ENCODE measurements at places on chromosomes 2 and 18.

DNA sequence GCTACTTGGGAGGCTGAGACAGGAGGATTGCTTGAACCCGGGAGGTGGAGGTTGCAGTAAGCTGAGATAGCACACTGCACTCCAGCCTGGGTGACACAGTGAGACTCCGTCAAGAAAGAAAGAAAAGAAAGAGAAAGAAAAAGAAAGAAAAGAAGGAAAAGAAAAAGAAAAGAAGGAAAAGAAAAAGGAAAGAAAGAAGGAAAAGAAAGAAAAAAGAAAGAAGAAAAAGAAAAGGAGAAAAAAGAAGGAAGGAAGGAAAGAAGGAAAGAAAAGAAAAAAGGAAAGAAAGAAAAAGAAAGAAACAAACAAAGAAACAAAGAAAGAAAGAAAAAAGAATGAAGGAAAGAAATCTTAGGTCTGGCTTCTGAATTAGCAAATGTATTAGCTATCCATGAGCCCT is 150.4 kb downstream of the TMEM163 start:
- no peak for DNase-seq

GRCh38 chr2:126635736-126636135 is 20.2 kb upstream of the GYPC start:
- no peak for DNase-seq

GRCh38 chr2:238097988-238098871 is 1.9 kb upstream of the ESPNL start:
- DNase-seq: no peak

GRCh38 chr2:218230882-218231281 is 13.9 kb downstream of the ARPC2 start:
- DNase-seq: no peak

- DNase-seq: no peak
These were observed 33.0 kb downstream of the CYRIA start for GRCh38 chr2:16632598-16632997.

DNA sequence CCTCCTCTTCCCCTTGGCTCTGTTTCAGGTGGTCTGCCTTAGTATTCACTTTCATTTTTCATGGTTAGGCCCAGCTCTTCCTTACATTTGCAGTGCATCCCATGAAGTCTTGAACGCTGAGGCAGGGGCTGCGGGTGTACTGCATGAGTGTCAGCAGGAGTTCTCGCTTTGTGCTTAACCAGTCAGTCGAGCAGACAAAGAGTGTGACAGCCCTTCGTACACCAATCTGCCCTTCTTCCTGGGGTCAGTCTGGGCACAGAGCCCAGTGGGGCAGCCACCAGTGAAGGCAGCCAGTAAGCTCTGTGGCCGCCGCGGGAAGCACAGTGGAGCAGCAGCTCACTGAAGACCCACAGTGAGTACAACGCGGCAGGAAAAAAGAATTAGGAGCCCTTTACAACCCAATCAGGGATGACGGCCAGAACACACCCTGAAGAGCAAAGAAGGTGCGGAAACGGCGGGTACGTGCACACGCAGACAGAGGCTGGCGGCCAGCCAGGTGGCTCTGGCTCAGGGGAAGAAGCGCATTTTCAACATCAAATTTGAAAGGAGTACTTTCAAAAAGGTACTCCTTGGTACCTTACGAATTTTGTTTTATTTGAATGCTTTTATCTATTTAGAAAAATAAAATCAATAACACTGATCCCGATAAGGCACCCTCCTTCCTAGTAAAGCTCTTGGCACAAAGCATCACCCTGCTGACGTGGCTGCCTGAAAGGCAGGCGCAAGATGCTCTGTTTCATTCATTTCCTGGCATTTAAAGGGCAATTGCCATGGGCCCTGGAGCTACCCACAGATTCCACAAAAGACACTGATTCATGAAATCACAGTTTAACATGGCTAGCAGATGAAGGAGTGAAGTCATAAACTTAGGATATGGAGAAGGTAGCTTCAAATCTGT is 47.0 kb upstream of the SEMA4C start:
- DNase-seq: no peak

GRCh38 chr2:101569886-101570520 is 95.1 kb upstream of the RFX8 start:
- DNase-seq: no peak

DNA sequence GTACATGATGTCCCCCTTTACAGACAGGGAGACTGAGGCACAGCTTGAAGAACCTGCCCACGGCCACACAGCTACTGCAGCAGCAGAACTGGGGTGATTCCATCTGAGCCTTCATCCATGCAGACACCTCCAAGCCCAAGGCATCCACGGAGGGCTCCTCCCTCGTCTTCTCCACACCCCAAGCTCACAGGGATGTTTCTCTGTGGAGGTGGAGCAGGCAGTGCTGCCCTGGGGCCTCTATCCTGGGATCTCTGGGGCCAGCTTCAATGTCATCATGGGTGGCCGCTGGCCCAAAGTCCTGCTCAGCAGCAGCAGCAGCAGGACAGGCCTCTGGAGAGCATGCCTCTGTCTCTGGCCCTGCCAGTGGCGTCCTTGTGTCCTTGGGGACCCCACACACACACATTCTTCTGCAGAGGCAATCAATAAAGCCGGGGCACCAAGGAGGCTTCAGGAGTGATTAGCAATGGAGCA is 31.2 kb downstream of the ADI1 start:
- DNase-seq: no peak

DNA sequence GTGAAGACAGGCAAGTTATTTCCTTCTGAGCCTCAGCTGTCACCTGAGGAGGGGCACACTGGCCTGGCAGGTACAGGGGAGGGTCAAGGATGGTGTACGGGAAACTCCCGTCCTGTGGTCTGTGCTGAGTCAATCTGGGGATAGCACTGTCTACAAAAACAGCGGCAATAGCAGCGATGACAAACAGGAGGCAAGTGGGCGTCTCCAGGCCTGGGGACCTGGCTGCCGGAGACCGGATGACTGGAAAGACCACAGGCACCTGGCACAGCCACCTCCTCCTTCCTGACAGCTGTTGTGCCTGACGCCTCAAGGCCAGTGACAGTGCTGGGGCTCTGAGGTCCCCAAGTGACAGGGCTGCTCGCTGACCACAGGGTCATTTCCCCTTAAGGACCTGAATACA is 202.1 kb upstream of the HS6ST1 start:
- no peak for DNase-seq

GRCh38 chr2:163723348-163723747 is 12.5 kb downstream of the FIGN start:
- no peak for DNase-seq

DNA sequence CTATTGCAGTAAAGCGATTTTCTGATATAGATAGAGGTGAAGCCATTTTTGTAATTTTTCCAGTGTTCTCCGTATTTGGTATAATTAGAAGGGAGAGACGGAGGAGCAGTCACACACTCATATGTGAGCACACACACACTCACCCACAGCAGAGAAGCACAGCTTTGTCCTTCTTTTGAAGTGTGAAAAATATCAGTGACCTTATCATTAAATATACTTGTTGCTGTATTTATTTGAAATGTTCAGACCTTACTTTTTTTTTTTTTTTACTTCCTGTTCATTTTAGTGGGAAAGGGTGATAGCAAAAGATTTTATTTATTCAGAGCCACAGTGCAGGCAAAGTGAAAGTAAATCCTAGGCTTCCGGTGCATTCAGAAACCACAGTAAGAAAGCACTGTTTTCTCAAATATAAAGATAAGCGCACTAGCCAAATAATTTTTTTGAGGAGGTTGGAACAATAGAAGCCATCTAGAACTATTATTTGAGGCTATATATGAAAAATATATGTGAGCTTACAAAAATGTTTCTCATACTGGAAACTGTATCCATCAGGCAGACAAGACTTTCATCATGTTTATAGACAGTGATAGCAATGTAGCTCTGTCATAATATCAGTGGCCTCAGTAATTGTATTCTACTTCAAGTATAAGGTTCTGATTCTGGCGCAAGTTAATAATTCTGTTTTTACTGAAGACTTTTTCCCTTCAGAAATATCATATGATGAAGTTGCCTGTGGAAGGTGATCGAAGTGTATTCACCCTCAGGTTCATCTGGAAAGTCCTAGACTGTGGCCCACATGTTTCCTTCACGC is 37.2 kb downstream of the TSHZ1 start:
- DNase-seq: no peak

GRCh38 chr2:42895134-42895790 is 102.9 kb upstream of the HAAO start:
- no peak for DNase-seq

GRCh38 chr2:64213532-64214275 is 69.5 kb upstream of the PELI1 start:
- no peak for DNase-seq

- DNase-seq: no peak
These were observed 119.6 kb upstream of the ITGA6 start for GRCh38 chr2:172307800-172308199.

GRCh38 chr18:3238742-3239141 is 8.9 kb upstream of the MYL12A start:
- DNase-seq: no peak

DNA sequence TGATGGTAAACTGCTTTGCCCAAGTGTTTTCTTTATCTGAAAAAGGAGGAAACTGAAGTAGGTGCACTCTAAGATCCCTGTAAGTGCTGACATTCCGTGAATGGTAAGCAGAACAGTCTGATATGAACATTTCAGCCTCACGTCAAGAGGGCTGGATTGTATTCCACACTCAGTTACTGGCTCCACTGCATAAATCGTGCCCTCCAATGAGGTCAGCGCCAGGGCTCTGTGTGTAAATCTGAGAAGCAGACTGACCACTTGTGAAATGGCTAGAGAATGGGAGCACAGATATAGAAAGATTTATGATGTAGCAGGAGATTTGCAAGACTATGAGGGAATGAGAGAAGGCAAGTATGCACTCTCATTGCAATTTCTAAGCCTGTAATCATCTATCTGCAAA is 153.0 kb downstream of the ICOS start:
- DNase-seq: no peak

- no peak for DNase-seq
These were observed 148.9 kb downstream of the TCF4 start for GRCh38 chr18:55439056-55439455.

- no peak for DNase-seq
These were observed 2.2 kb downstream of the KIAA1328 start for GRCh38 chr18:36831139-36831538.

GRCh38 chr18:49258938-49259337 is 201.5 kb downstream of the DYM start:
- DNase-seq: no peak

DNA sequence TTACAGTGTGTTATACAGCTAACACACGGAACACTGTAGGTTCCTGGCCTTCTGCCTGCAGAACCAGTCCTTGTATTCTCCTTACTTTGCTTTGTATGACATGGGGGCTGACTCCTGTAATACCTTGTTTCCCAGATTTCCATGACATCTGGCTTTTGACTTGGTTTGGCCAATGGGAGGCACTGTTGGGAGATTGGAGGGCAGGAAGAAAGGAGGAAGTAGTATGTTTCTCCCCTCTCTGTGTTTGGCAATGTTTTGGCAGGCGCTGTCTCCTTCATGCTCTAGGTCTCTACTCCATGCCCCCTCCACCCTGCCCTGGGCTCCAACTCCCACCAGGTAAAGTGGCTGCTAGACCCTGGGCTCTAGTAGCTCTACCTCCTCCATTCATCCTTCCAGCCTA is 331.1 kb upstream of the SLC14A2 start:
- DNase-seq: no peak

DNA sequence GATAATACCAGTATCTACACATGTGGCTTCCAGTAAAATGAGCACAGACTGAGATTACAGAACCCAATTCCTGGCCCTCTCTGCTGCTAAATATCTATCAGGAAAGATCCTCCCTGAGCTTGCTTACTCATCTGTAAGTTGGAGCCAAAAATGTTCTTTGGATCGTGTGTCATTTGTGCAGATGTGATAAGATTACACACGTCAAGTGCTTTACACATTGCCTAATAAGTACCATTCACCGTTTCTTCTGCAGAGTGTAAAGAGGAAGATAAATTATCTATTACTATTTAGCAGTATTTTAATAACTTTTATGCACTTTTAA is 23.2 kb upstream of the SLC20A1 start:
- DNase-seq: no peak

GRCh38 chr2:39407516-39408296 is 29.4 kb downstream of the MAP4K3 start:
- no peak for DNase-seq

GRCh38 chr18:2970772-2971659 is 41.9 kb downstream of the LPIN2 start:
- no peak for DNase-seq

DNA sequence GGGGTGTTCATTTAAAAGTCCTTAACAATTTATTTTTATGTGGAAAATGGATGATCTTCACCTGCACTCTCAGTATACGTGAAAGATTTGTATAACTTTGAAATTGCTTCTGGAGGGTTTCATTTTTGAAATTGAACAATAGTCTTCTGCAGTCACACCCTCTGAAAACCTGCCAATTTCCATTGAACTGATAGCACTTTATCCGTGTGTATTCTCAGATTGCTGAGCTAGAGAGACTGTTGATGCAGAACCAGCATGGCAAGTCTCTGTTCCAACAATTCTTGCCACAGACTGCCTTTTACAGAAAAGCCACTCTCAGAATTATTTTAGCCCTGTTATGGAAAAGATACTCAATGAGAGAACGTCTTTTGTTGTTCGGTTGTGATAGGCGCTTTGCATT is 6.6 kb upstream of the GULP1 start:
- DNase-seq: no peak

GRCh38 chr2:172674034-172674967 is 61.3 kb upstream of the RAPGEF4 start:
- no peak for DNase-seq

GRCh38 chr2:52414561-52415295 is 1352.9 kb upstream of the CHAC2 start:
- no peak for DNase-seq

DNA sequence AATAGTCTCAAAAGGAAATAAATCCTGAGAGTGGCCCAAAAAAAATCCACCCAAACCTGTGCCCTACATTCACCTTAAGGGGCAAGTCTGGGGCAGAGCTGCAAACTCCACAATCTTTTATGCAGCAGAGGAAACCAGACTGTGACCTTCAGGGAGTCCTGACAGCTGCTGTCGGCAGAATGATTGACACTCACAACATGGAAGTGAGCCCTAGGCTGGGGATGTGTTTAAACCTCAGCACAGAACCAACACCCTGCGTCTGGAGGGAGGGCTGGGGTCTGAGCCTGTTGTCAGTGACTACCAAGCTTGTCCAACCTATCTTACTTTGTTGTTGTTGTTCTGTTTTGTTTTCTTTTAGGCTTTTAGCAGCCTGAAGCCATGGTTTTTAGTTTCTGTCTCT is 39.6 kb downstream of the CRACDL start:
- no peak for DNase-seq

DNA sequence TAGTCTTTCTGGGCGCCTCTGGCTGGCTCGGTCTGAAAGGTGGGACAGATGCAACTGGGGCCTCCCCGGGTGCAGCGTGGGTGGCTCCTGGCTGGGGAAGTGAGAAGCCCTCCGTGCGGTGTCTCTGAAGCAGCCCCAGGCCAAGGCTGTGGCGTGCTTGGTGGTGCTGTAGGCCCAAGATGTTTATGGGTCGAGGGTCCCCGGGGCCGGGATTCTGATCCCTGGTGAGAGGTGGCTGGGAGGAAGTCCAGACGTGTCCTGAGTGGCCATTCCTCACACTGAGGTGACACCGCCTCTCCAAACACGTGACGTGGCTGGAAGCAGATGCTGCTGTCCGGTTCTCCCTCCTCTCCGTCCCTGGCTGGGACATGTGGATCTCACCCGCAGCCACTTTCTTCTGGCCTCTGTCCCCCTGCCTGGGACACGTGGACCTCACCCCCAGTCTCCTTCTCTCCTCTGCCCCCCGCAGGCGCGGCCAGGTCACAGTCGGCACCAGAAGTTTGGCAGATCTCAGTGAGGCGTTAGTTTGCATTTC is 12.6 kb downstream of the RTP5 start:
- DNase-seq: peak; percentile 28

- no peak for DNase-seq
These were observed 136.1 kb downstream of the ST6GAL2 start for GRCh38 chr2:106749823-106750222.

All from stimulated activated CD8-positive, alpha-beta memory T cell treated with anti-CD3 and anti-CD28 coated beads, Interleukin-4, amount 100 ng/mL, for 1 hour (primary cell).